ENCODE measurements at places on chromosomes 2 and 18.

DNA sequence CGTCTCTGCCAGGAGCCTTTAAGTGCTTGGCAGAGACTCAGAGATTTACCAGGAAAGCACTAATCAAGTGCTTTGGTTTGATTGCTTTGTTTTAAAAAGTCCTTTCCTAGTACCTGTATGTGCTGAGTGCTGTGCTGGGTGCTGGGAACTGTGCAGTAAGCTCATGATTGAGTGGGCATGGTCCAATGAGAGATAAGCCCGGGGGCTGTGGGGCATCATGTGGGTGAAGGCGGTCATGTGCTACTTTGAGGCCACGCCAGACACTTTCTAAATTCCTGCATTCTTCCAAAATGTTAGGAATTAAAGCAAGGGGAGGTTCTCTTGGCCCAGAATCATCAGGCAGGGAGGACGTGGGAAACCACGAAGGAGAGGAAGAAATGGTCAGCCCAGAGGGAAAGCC is 109.0 kb downstream of the ACAA2 start:
- no peak for DNase-seq

- no peak for DNase-seq
Measured at GRCh38 chr2:211055438-211055837, 499.0 kb downstream of the CPS1 start.

GRCh38 chr18:57827646-57828045 is 24.5 kb upstream of the ATP8B1 start:
- DNase-seq = no peak

DNA sequence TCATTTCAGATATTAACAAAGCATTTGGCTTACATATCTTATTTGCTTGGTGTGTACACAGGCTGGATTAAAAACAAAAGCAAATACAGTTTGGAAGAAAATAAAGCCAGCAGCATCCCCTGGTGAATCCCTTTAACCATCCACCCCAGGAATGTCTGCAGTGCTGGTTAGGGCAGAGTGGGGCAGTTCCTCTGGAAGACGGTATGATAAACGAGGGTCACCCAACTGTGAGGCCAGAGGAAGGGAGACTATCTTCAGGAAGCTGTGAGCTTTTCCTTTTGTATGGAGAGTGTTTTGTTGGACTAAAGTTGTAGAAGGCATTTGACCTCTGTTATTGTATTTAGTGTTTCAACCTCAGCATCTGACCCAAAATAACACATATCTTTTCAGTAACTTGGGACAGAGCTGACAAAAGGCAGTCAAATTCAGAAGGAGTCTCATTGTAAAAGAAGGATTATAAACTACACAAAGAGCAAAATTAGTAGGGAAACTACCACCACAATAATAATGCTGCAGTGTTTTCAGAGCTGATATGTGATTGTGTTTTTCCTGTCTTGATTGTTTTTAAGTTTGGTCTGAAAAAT is 159.1 kb downstream of the FMNL2 start:
- no peak for DNase-seq

DNA sequence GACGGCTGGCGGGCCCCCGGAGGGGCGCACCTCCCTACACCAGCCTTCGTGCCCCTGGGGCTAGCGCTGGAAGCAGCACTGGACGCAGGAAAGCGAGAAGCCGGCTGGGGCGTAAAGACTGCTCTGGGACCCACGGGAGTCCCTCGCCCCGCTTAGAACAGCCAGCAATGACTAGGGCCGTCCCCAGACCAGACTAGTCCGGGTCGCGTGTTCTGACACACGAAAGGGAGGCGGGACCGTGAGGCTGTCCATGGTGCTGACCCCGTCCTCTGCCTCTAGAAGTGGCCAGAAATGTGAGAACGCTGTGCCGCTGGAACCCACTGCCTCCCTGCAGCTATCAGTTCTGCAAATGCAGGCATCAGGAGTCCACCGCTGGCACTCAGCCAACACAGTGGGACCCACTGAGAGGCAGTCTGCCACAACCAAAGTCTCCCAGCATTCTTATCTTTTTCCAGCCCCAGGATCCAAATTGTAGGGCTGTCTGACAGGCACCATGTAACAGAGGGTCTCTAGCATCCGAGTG is at the start of gene UCN:
UCN (minus strand) TSS at position 87 of the 523 bp plus-strand sequence. CDS start 550 bp downstream, outside the sequence.
- no peak for DNase-seq

- no peak for DNase-seq
Measured at GRCh38 chr18:3495691-3496430, 45.9 kb downstream of the TGIF1 start.

DNA sequence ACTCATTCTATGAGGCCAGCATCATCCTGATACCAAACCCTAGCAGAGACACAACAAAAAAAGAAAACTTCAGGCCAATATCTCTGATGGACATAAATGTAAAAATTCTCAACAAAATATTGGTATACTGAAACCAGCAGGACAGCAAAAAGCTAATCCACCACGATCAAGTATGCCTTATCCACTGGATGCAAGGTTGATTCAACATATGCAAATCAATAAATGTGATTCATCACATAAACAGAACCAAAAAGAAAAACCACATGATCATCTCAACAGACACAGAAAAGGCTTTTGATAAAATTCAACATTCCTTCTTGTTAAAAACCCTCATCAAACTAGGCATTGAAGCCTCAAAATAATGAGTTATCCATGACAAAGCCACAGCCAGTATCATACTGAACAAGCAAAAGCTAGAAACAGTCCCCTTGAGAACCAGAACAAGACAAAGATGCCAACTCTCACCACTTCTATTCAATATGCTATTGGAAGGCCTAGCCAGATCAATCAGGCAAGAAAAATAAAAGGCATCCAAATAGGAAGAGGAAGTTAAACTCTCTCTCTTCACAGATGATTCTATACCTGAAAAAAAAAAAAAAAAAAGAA is 45.3 kb downstream of the RTTN start:
- no peak for DNase-seq

DNA sequence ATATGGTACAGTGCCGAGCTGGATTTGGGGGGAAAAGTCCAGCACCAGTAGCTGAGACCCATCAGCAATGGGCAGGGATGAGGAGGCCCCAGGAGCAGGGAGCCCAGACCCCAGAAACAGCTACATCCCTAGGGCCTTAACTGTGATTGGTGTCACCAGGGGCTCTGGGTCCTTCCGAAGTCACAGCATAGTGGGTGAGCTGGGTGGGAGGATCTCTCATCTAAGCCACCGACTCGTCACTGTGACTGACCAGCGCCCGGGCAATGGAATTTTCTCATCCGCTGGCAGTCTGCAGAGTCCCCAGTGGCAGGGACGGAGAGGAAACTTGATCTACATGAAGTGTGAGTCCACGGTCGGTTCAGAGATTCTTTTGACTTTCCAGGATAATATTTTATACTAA is 186.5 kb downstream of the SH3BP4 start:
- no peak for DNase-seq

- DNase-seq = no peak
Measured at GRCh38 chr2:1822341-1822740, 78.0 kb upstream of the PXDN start.

- no peak for DNase-seq
Measured at GRCh38 chr2:131140581-131140980, 35.4 kb downstream of the PLEKHB2 start.

DNA sequence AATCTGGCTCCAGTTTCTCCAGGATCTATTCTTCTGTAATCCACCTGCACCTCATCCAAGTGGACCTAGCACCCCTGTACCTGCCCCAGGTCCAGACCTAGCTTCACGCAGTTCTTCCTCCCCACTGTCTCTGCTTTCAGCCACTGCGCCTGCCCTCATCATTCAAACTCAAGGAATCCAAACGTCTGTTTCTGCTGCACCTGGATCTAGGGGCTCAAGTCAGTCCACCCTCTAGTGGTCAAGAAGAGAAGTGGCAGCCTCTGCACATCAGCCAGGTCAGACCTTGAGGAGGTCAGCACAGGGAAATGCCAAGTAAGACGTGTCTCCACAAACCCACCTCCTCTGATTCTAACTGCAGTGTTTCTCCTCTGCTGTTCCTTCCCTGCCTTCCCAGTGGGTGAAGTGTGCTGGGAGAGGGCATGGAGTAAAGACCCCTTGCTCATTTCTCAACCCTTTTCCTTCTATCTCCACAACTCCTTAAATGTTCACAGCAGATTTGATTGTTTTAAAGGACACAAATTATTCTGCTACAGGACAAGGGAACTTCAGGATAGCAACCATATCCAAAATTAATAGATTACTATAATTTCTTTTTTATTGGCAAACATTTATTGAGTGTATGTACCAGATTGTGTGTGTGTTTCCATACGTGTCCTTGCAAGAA is 8.6 kb upstream of the RNF152 start:
- peak; percentile 63 for DNase-seq

GRCh38 chr2:17182399-17182798 is 335.8 kb downstream of the RAD51AP2 start:
- no peak for DNase-seq

GRCh38 chr2:17000184-17000482 is 334.5 kb upstream of the CYRIA start:
- DNase-seq = no peak

DNA sequence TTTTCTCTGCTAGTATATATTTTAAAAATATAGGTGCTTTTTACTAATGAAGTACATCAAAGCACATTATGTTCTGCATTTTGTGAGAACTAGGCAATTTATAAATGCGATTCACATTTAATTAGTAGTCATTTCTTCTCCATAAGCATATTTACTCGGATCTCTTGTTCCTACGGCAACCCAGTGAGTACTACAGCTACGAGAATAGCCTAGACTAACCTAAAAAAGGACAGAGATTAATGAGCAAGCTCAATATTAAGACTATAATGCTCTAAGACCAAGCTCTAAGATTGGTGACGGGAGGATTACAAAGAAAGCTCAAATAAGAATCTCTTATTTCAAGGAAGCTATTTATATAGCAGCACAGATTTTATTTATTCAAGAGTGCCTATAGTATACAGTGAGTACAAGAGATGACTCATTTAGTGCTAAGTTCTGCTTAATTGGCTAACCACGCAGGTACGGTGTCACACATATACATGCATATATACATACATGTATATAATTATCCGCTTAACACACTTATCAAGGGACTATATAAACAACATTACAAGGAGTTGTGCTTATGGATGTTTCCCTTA is 364.7 kb downstream of the GPD2 start:
- DNase-seq = no peak

DNA sequence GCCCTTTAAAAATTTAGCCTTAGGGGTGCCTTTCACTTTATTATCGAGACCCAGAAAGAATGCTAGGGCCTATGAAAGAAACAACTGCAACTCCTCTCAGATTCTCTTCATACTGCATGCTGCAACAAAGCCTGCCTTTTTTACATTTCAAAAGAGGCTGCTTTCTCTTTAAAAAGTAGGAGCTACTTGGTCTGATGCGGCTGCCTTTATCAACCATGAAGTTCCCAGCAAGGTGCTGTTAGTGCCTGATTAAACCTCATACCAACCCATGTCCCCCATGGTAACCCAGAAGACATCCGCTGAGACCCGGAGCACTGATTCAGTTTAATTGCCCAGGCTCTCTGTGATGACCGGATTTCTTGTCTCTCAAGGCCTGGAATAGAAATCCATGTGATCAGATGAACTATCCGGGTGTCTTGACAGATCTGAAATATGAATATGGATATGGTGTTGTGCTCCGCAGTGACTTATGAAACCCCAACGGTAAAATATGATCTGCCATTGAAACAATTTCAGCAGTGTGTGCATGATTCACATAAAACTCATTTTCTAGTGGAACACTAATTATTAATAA is 368.3 kb downstream of the ZNF521 start:
- DNase-seq = no peak

GRCh38 chr2:109087055-109087663 is 41.8 kb upstream of the SH3RF3 start:
- no peak for DNase-seq

GRCh38 chr2:64501946-64502345 is 22.2 kb upstream of the AFTPH start:
- no peak for DNase-seq

- no peak for DNase-seq
Measured at GRCh38 chr2:136332436-136333095, 214.6 kb upstream of the CXCR4 start.

GRCh38 chr2:234620018-234620417 is 123.1 kb upstream of the ARL4C start:
- no peak for DNase-seq

DNA sequence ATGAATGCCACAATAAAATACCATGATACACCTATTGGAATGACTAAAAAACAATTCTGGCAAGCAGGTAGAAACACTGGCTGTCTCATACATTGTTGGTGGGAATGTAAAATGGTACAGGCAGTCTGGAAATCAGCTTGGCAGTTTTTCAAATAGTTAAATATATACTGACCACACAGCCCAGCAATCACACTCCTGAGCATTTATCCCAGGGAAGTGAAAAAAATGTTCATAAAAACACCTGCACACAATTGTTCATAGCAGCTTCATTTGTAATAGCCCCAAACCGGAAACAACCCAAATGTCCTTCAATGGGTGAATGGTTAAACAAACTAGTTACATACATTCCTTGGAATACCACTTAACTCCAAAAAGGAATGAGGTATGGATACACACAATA is 137.2 kb downstream of the TFCP2L1 start:
- DNase-seq = no peak

DNA sequence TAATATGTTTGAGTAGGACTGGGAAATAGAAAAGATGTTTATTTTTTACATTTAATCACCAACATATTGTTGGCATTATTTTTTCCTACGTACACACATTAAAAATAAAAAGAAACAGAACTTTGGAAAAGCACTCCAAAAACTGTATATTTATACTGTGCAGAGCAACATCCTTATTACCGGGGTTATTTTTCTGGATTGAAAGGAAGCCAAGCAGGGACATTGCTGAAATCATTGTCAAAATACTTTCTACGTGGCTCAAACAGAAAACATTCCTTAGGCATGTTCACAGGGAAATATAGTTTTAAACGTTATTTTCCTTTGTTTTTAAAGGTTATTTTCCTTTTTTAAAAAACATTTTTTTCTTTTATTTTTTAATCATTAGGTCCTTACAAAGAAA is 315.0 kb upstream of the SMIM21 start:
- no peak for DNase-seq

GRCh38 chr2:129877795-129878775 is 101.4 kb upstream of the RAB6C start:
- peak; percentile 36 for DNase-seq

GRCh38 chr2:33126958-33127357 is 180.2 kb downstream of the LTBP1 start:
- DNase-seq = no peak

- no peak for DNase-seq
Measured at GRCh38 chr2:109373791-109374547, 239.8 kb downstream of the SEPTIN10 start.

- DNase-seq = no peak
Measured at GRCh38 chr2:216242365-216242764, 129.9 kb downstream of the MARCHF4 start.

GRCh38 chr2:176187899-176188773 is at the start of gene HOXD1:
Gene HOXD1, plus strand, starts transcription at chr2:176188668. Its CDS starts 134 bp downstream, at chr2:176188802.
- DNase-seq = no peak

GRCh38 chr2:106009096-106009495 is 185.0 kb downstream of the UXS1 start:
- no peak for DNase-seq

DNA sequence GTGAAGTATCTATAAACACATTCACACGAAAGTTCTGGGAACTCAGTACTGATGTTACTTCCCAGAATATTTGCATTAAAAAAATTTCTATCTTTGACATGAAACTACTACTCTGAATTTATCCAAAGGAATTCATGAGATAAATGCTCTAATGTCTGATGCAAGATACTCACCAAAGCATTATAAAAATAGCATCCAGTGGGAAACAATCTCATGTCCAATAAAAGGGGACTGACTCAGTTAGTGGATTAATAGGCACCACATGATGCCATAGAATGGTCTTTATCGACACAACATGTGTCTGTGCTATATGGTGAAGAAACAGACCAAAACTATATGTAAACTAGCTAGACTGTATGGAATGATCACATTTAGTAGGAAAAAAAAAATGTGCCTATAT is 33.9 kb downstream of the LAMA3 start:
- DNase-seq = no peak

- DNase-seq = no peak
Measured at GRCh38 chr2:66364495-66365333, 70.2 kb upstream of the MEIS1 start.

All from NAMALWA (cell line).